Astrocyte of the cerebellum (primary cell): ENCODE measurements at places on chromosomes 5 and 9.

- no peak for DNase-seq
Measured at GRCh38 chr9:9893837-9894236, 719.0 kb downstream of the PTPRD start.

DNA sequence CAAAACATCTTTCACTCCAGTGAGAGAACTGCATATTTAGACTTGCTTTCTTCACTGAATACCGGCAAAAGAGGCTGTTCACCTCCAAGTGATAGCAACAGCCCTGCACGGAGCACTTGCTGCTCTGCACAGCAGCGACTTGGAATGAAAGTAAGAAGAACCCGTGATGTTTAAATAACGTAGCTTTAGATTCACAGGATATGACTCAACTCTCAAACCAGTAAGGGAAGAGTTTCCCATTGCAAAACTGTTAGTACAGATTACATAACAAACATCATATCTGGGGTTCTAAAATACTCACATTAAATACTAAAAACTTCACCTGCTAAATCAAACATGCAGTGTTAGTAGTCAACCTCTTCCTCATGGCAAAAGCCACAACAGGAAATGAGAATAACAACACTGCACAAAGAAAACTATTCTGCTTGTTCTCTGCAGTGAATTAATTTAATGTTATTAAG lies 203.4 kb downstream of the MCTP1 start:
- peak; percentile 62 for DNase-seq

- no peak for DNase-seq
Measured at GRCh38 chr5:44532981-44533380, 143.8 kb upstream of the FGF10 start.

DNA sequence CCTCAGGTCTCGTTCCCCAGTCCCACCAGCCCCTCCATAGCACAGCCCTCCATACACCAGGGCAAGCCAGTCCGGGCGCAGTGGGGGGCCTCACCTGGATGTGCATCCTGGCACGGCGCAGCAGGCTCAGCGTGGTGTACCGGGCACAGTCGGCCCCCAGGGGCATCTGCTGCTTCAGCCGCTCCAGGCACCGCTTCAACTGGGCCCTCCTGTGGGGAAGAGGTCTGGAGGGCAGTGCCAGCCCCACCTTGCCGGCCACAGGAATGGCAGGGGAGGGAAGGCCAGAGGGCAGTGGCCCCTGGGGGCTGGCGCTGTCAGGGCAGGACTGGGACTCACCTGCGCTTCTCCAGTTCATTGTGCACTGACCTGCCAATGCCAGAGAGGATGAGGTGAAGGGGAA lies 1.4 kb downstream of the MXD3 start:
- no peak for DNase-seq

- DNase-seq, result no peak
Measured at GRCh38 chr5:54671111-54671531, 153.6 kb downstream of the SNX18 start.

- DNase-seq, result no peak
Measured at GRCh38 chr9:120524863-120525262, 55.1 kb downstream of the CDK5RAP2 start.

DNA sequence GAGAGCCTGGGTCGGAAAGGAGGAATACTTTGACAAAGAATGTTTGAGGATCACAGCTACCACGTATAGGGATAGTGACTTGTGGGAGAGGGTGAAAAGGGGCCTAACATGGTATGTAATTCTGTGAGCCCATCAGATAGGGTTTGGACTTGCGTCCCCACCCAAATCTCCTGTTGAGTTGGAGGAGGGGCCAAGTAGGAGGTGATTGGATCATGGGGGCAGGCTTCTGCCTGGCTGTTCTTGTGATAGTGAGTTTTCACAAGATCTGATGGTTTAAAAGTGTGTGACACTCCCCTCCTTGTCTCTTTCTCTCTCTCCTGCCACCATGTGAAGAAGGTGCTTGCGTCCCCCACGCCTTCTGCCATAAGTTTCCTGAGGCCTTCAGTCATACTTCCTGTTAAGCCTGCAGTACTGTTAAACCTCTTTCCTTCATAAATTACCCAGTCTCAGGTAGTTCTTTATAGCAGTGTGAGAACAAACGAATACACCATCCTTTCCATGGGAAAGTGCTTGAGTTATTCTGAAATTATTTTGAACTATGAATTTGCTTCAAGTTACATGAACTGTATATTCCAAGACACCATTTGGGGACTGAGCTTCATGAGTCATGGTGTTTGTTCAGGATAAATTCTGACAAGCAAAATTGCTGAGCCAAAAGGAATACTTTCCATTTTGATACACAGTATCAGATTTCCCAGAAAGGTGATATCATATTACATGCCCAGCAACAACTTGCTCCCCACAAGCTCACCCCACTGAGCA lies 68.8 kb upstream of the SSBP2 start:
- peak; percentile 33 for DNase-seq

DNA sequence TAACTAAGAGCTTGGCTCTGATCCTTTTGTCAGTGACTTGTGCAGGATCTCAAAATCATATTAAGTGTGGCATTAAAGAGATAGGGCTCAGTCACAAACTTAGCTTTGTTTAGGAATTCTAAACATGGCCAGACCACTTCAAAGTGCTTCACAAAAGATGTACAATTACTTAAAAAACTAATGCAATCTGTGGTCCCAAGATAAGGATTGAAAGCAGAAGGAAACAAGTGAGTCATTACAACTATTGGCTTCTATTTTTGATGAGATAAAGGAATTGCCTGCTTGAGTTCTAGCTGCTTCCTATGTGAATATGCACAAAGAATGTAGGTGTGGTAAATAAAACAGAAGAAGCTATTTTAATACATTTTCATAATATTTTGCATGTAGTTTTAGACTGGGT lies 44.9 kb upstream of the SLC12A2 start:
- peak; percentile 29 for DNase-seq

DNA sequence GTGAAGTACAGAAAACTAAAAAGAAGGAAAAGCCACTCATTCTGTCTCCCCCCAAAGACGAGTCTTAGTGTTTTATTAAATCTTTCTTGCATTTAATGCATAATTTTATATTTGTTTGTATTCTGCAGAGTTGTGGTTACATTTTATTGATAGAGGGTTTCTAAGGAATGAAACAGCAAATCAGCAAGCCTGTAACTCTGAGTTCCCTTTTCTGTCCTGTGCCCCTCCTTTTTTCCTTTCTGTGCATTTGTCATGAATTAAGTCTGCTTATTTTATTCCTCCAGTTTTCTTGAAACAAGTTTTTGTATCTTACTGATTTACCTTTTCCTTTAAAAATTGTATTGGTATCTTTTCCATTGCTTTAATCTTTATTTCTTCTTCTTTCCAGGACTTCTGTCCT lies 132.8 kb downstream of the MUSK start:
- DNase-seq, result no peak

DNA sequence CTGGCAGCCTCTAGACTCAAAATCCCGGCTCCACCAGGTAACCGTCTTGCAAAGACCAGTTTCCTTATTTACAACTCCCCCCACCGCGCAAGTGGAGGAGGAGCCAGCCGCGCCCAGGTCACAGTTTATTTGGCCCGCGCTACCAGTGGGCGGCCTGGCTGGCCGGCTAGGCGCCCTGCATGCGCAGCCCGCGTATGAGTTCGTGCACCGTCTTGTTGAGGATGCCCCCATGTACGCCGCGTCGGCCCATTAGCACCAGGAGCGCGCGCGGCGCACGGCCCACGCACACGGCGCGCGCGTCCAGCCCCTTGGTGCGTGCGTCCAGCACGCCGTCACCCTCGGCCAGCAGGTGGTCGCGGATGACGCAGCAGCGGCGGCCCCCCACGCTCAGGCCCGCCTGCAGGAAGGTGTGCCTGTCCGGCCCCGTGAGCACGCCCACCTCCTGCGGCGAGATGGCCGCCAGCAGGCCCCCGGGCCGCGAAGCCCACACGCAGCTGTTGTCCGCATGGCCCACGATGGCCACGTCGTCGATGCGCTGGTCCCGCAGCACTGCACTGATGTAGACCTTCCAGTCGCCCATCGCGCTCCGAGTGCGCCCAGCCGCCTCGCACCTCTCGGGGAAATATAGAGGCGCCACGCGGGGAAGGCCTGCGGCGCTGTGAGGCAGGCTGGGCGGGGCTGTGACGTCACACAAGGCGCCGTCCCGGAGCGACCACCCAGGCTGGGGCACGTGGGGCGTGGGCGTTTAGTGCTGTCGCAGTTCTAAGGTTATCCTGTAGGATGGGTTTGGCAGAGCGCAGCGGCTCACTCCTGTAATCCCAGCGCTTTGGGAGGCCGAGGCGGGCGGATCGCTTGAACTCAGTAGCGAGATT lies at the start of gene PFN3:
Gene PFN3, minus strand, starts transcription at position 665 of the 872 bp plus-strand sequence. Its CDS starts 85 bp downstream, at position 580.
- no peak for DNase-seq

- no peak for DNase-seq
Measured at GRCh38 chr9:109923471-109923760, 143.4 kb downstream of the PALM2AKAP2 start.

- DNase-seq, result no peak
Measured at GRCh38 chr5:150391986-150392385, 20.7 kb downstream of the CD74 start.

GRCh38 chr5:78824831-78825281 lies 160.3 kb downstream of the ARSB start:
- peak; percentile 31 for DNase-seq

DNA sequence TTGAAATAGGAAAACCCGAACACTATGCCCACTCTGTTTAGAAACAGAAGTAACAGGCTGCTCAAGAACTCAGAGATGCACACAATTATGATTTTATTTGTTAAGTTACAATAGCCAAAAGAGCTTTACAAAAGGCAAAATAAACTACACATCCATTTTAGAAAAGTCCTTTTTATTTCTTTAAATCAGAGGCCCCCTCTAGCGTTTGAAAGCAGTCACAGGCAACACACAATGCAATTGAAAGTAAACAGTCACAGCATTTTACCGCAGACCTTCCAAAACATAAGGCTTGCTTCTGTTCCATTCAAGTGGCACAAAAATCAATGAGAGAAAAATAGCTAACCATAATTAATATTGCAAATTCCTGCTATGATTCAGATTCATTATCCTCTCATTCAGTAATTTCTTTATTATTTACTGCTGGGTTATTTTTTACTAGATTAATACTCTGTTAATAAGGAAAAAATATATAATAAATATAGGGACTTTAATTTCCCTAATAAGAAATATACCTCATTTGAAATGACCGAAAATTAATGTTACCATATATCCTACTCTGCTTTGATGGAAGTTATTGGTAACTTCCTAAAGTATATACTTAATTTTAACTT lies 78.3 kb downstream of the CEP120 start:
- peak; percentile 19 for DNase-seq

- DNase-seq, result no peak
Measured at GRCh38 chr5:112648264-112648663, 89.4 kb upstream of the APC start.

DNA sequence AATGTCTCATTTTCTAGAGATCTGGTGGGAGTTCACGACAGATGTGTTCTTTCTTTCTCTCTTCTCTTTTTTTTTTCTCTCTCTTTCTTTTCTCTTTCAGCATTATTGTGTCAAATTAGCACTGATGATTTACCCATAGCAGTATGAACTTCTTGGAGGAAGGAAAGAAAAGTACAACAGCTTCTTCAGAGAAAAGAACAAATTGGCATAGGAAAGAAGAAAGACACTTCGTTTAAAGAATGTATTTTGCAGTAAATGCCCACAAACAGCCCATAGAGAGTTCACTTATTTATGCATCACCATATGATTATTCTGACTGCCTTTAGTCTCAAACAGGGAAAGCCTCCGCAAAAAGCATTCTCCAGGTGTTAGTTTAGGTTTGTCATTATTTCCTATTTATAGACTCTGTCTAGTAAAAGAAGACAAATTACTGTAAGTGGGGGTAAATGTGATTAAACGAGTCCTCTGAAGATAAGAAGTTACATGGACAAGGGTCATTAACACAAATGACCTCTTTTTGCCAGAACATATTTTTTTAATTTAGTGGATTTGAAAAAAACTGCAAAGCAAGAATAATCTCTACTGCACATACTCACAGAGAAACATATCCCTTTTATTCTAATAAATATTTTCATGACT lies 68.0 kb downstream of the POU5F2 start:
- DNase-seq, result no peak

DNA sequence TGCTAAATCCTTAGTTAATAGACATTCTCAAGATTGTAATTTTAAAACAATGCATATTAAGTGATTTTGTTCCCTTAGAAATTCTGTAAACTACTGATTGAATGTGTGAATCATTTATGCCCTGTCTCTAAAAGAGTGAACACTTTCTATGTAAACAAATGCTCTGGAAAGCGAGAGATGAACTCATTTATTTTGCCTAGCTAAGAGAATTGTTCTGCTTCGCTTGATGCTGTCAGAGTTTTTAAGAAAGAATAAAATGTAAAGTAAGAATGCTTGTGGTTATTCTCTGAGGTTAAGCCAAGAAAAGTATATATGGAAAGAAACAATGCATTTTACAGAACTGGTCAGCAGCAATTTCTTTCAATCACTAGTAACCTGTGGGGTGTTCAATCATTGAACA lies 347.4 kb upstream of the NUDT12 start:
- no peak for DNase-seq

GRCh38 chr9:84438391-84438790 lies 97.8 kb upstream of the SLC28A3 start:
- DNase-seq, result no peak

GRCh38 chr5:78501411-78502352 lies 141.3 kb downstream of the SCAMP1 start:
- DNase-seq, result no peak

DNA sequence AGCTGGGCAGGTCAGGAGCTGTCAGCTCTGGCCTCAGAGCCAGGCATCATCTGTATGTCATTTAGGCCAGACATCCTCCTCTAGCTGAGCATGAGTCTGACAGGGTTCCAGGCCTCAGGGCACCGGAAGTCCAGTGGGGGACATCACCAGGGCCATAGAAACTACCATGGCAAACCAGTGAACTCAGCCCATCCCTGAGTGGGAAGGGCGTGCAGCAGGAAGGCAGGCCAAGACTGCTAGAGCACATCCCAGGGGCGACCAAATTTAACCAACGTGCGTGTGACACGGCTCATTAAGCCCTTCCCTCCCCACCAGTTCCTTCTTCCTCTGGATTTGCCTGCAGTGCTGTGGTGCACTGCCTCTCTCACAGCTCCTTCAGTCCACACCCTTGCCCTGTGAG lies 75.9 kb downstream of the COL27A1 start:
- DNase-seq, result no peak

DNA sequence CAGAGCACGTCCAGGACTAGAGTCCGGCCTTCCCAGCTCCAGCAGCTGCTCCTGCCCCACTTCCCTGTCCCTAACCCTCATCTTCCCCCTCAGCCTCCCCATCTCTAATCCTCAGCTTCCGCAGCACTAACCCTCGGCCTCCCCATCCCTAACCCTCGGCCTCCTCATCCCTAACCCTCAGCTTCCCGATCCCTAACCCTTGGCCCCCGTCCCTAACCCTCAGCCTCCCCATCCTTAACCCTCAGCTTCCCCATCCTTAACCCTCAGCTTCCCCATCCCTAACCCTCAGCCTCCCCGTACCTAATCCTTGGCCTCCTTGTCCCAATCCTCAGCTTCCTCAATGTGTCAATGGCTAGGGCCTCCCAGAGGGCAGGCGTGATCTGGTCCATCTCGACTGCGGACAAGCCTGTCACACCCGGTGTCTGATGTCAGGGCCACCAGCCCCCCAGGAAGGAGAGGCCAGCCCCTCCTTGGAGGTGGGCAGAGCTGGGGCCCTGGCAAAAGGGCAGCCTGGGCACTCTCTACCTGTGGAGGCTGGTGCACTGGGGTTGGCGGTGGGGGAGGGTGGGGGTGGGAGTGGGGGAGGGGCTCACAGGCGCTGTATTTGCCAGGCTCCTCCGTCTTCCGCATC lies 1.4 kb downstream of the OBP2B start:
- DNase-seq, result no peak
